ENCODE measurements at places on chromosomes 12 and 14.
A peak's percentile ranks its signal among the peaks of the same experiment; 100 is the strongest.

DNA sequence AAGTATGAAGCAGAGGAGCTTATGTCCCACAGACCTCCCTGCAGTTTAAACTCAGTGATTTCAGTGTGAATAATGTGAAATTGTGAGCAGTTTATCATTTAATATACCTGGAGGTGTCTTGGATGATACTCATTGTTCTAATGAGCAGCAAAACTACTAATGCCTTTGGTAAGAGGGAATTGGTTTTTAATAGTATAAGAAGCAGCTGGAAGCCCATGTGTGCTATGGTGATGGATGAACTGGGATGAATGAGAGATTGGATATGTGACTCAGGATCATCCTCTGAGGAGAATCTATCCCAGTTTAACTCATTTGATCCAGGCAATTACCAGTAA, 7.1 kb upstream of the CCDC184 start:
- no peak for DNase-seq

DNA sequence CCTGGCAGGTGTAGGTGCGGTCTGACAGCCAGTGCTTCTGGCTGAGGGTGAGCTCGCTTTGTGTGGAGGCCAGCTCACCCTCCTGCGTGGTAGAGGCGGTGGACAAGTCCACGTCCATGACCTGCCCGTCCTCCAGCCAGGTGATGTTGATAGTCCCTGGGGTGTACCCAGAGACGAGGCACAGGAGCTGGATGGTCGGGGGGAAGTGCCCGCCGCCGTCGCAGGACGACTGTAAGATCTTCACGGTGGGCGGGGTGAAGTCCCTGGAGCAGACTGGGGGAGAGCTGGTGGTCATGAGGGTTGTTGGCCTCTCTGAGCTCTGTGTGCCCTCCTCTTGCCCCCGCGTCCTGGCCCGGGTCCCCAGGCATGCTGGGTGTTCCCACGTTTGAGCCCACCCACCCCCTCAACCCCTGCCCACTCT, 74.6 kb downstream of the TMEM121 start:
- no peak for DNase-seq

DNA sequence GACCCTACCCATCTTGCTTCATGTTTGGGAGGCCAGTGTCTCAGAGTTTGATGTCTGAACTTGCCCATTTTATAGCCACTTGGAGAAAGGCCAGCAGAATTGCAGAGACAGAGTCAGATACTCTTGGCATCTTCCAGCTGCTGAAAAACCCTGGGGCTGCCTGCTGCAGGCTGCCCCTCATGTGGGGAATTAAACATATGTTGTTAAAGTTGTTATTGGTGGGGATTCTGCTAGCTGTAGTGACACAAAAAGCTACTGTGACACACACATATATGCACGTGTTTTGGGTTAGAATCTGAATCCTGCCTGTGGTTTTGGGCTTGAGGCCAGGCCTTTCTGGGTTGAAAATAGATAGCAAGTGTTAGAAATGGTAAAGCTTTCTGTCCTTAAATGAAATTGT, 1288.4 kb downstream of the AACS start:
- DNase-seq: no peak

- DNase-seq: no peak
Observed at GRCh38 chr14:103374121-103374520, 11.1 kb upstream of the MARK3 start.

GRCh38 chr14:80110721-80111120, 100.6 kb downstream of the DIO2 start:
- no peak for DNase-seq

GRCh38 chr12:22562036-22563028, 18.0 kb upstream of the C2CD5 start:
- DNase-seq: no peak

GRCh38 chr12:32478858-32479725, 79.7 kb downstream of the FGD4 start:
- DNase-seq: no peak

GRCh38 chr14:78697341-78697740, 527.2 kb downstream of the NRXN3 start:
- no peak for DNase-seq

DNA sequence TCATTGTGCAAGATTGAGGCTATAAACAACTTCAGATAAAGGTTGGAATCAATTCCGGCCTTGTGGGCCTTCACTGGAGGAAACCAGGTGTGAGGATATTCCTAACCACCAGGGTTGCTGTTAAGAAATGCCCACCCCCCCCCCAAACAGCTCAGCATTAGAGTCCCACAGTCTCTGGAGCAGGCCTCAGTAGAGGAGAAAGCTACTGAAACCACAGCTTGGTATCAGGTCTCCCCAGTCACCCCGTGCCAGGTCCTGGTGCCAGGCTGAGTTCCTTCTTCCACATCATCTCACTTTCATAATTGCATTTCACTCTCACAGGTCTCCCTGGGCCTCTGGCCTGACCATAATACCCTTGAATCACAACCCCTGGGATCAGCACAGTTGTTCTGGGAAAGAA, 12.5 kb downstream of the GALNT6 start:
- no peak for DNase-seq

DNA sequence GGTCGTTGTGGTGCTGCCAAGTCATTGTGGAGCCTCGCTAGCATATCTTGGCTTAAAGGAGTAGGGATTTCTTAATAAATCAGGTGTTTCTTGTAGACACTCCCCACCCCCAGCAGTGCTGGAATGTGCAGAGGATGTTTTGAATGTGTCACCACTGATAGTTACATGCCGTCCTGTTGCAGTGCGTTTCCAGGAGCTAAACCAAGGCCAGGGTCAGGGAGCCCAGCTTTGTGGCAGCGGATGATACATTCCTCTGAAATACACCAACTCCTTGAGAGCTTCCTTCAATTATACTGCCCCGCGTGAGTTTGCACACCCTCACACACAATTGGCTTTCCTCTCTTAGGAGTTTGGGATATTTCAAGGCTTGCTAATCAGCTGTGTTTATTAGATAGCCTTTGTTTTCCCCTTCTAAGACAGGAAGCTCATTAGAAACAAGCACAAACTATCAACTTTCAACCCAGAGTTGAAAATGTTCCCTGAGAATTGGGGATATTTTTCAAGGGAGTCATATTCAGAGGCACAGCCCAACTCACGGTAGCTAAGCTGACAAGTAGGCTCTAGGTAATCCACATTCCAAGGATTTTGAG, 154.9 kb downstream of the C12orf75 start:
- DNase-seq: no peak

DNA sequence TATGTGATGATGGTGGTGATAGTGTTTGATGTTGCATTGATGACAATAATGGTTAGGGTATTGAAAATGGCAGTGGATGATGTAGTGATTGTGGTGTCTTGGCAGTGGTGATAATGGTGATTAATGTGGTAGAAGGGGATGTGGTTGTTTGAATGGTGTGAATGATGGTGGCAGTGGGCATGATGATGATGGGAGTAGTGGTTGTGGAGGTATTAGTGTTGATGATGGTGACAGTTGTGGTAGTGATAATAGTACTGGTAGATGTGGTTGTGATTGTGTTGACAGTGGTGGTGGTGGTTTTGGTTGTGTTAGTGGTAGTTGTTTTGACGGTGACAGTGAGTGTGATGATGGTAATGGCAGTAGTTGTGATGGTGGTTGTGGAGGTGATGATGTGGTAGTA, 1049.0 kb downstream of the VRK1 start:
- no peak for DNase-seq

GRCh38 chr12:66693901-66694513, 15.1 kb upstream of the GRIP1 start:
- DNase-seq: peak; percentile 5

- no peak for DNase-seq
Observed at GRCh38 chr14:24688030-24688658, 54.2 kb upstream of the GZMB start.

DNA sequence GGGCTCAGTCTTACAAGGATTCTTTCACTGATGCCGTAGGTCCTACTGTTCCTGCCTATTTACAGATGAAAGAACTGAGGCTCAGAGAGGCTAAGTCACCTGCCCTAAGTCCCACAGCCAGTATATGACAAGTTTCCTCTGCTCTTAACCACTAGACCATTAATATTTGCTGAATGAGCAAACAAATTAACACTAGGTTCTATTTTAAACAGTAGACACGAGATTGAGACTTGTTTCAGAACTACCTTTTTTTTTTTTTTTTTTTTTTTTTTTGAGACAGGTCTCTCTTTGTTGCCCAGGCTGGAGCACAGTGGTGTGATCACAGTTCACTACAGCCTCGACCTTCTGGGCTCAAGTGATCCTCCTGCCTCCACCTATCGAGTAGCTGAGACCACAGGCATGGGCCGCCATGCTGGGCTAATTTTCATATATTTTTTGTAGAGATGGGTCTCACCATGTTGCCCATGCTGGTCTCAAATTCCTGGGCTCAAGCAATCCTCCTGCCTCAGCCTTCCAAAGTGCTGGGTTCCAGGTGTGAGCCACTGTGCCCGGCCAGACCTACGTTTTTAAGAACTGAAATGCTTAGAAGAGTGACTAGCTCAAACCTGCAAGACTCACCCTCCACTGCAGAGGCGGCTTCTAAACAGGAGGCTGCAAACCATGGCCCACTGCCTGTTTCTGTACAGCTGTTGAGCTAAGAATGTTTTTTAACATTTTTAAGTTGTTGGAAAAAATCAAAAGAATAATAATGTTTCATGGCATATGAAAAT, 12.9 kb downstream of the SYNE3 start:
- no peak for DNase-seq

DNA sequence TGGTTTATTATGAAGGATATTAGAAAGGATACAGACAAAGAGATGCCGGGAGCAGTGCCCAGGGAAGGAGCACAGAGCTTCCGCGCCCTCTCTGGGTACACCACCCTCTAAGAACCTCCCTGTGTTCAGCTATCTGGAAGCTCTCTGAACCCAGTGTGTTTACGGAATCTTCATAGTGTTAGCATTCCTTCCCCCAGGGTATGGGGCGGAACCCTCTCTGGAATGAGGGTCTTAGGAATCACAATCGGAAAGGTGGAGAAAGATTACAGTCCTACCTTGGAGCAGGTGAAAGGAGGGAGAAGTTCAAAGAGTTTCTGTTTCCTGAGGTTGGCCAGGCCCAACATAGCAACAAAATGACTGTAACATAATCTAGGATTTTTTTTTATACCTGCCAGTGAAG, 6.8 kb upstream of the NUDT4 start:
- DNase-seq: no peak

- no peak for DNase-seq
Observed at GRCh38 chr12:2295941-2296461, 243.2 kb downstream of the CACNA1C start.
